CD4-positive, CD25-positive, alpha-beta regulatory T cell (primary cell): ENCODE measurements at places on chromosomes 4 and X. TPM values are rescaled to one million over a fixed set of nuclear protein-coding genes. Genes with fewer than 3 reads are reported as not detected.

JAKMIP1 gene
- 39.7 TPM for total RNA-seq

SPANXA1 gene
- not detected for total RNA-seq

ZDHHC15 gene
- 0.54 TPM for total RNA-seq

ELOVL6 gene
- total RNA-seq = 0.52 TPM

MMGT1 gene
- 31.0 TPM for total RNA-seq

JADE3 gene
- 0.44 TPM for total RNA-seq

TMSB15C gene
- total RNA-seq = 3.8 TPM

SMIM31 gene
- not detected for total RNA-seq

ENPEP gene
- 0.25 TPM for total RNA-seq
